ENCODE measurements at places on chromosomes 7 and 10.

- DNase-seq, result no peak
These were observed 76.1 kb upstream of the PDSS1 start for GRCh38 chr10:26621243-26621888.

DNA sequence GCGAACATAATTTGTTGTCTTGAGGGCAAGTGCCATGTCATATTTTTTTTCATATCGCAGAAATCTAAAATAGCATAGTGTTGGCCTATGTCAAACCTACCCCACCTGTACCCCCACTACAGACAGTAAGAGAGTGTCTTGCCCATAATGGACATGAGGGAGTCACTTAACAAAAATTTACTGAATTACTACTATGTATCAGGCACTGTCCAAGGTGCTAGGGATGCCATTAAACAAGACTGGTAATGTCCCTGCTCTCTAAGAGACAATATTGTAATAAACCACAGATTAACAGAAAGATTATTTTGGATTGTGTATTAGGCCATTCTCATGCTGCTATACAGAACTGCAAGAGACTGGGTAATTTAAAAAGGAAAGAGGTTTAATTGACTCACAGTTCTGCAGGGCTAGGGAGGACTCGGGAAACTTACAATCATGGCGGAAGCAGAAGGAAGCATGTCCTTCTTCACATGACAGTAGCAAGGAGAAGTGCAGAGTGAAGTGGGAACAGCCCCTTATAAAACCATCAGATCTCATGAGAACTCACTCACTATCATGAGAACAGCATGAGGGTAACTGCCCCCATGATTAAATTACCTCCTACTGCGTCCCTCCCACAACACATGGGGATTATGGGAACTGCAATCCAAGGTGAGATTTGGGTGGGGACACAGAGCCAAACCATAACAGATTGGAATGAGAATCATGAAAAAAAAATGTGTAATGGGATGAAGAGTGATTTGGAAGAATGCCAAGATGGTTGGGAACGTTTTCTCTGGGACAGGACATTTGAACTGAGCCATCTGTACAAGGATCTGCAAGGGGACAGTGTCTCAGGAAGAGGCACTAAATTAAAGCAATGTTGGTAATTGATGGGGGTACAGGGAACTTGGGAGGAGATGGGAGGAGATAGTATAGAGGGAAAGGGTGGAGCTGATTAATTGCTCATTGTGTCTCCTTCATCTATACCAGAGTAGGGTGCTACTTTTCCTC lies 108.5 kb downstream of the FAM107B start:
- DNase-seq, result no peak

- DNase-seq, result no peak
These were observed 33.2 kb downstream of the DOCK4 start for GRCh38 chr7:112172870-112173567.

DNA sequence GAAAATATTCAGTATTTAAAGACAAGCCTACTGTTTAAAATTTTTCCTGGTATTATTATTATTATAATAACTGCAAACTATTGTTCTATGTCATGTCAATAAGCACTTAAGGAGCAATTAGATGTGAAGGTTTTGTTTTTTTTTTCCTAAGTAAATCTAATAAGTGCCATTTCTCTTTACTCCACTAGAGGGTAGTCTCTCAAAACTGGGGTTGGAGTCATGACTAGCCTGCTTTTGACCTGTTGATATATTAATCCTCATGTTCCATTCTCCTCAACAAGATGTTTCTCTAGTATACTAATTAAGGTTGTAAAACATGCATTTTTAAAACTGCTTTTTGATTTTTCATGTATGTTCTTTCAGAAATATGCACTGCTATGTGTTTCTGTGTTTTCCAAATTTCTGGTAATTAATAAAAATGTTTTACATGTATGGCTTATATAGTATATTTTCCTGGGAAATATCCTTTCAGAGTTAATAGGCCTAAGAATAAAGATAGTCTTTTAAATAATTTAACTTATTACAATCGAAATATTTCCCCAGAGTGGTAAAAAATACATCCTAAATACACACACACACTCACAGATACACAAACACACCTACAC lies 1.0 kb upstream of the LRRN3 start:
- no peak for DNase-seq

Measured in GM04503 (cell line).